ENCODE measurements at places on chromosomes 2 and 18. TPM values are rescaled to one million over a fixed set of nuclear protein-coding genes. Genes with fewer than 3 reads are reported as not detected.

TEX44 gene
- not detected for polyA plus RNA-seq

ALK gene
- 0.55 TPM for polyA plus RNA-seq

IL36RN gene
- polyA plus RNA-seq = not detected

RAB6C gene
- 0.52 TPM for polyA plus RNA-seq

FAM237A gene
- polyA plus RNA-seq = not detected

CCDC74A gene
- 20.2 TPM for polyA plus RNA-seq

REEP1 gene
- 3.5 TPM for polyA plus RNA-seq

CD207 gene
- polyA plus RNA-seq = not detected

SEC11C gene
- polyA plus RNA-seq = 64.4 TPM

- DNase-seq = no peak
Measured at GRCh38 chr2:232480201-232481190, 7.1 kb downstream of the ECEL1 start.

DNA sequence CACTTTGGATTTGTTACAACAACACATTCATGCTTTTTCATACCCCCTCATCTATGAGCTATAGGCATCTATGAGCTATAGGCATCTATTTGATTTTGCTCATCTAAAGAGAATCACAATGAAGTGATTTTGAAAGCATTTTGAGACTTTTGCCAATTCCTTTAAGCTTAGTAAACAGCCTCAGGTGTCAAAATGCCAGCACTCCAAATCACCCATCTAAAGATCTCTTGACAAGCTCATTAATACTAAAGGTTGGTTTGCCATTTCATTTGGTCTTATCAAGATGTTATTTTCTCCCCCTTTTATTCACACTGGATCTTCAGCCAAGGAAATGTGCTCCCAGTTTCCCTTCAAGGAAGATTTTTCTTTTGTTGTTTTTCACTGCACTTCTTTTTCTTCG, 110.7 kb upstream of the TLK1 start:
- DNase-seq = no peak

- DNase-seq = no peak
Measured at GRCh38 chr2:223508372-223508771, 93.8 kb downstream of the SCG2 start.

DNA sequence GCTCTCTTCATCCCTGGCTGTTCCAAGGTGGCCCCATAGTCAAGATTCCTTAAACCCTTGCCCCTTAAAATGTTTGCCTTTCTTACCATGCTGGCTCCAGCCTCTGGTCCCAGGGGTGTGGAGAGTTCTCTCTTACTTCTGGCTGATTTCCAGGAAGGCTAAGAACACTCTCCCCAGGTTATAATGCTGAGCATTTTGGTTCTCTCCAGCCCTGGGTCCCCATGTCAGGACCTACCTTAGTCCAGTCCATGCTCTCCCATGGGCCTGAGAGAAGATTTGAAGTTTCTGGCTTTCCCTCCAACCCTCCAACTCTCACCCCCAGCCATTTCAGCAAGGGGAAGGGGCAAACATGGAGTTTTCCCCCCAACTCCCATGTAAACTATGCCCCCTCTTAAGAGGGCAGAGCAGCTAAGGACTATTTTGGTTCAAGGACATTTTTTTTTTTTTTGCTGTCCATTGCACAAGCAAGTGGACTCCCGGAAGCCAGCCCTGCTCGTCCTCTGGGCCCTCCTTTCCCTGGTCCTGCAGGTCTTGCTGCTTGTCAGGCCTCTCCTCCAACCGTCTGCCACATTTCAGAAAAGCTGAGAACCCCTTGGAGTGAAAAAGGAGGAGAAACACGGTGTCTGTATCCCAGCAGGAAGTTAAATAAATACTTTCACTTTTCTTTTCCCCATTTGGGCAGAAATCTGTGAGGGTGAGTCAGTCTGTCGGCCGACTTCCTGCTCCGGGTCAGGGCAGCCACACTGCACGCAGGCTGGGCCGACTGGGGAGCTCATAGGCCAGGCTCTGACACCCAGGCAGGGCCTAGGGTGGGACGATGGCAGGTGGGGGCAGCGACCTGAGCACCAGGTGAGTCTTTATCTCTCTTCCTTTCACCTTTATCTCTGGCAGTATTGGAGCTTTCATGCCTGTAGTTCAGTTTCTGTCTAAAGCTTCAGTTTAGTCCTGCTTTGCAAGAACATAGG, at the start of gene SP140L:
SP140L (plus strand) TSS at position 741 of the 965 bp plus-strand sequence; CDS start at position 818, 77 bp downstream.
- peak; percentile 33 for DNase-seq

GRCh38 chr2:75592888-75593287, 32.1 kb upstream of the EVA1A start:
- no peak for DNase-seq

DNA sequence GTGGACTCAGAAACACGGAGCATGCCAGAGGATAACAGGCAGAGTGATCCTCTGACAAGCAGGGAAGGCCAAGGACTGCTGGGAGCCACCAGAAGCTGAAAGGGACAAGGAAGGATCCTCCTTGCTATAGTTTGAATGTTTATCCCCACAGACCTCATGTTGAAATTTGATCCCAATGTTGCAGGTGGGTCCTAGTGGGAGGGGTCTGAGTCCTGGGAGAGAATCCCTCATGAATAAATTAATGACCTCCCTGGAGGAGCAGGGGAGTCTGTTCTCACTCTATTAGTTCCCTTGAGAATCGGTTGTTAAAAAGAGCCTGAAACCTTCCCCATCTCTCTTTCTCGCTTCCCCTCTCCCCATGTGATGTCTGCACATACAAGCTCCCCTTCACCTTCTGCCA, 124.4 kb downstream of the FBXO15 start:
- DNase-seq = peak; percentile 14

- DNase-seq = peak; percentile 39
Measured at GRCh38 chr2:25341011-25341727, 556 bp downstream of the DNMT3A start.

- DNase-seq = no peak
Measured at GRCh38 chr2:231611273-231612108, 18.8 kb downstream of the TEX44 start.

DNA sequence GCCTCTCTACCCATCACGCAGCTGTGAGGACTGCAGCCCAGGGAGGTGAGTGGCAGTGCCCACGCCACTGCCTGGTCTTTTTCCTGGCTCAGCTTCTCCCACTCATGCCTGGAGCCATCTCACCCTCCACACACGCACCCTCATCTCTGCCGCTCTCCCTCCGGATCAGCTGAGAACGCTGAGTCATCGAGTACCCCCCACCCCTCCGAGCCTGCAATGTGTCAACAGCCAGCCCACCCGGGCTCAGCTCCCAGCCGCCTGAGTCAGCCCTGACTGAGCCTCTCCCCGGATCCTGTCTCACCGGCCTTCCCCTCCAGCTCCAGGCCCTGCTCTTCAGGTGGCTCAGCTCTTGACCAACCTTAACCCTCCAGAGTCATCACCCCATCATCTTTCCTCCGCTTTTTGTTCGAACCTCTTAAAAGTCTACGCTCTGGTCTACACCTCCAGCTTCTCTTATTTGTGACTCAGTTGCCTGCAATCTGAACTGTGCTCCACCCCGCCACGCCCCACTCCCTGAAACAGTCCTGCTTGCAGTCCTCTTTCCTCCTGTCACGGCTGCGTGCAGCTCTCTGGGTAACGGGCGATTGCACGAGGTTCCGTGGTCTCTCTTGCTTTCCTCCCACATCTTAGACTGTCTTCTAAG, 94.4 kb upstream of the ASAP2 start:
- no peak for DNase-seq

- DNase-seq = no peak
Measured at GRCh38 chr18:49756135-49756534, 57.2 kb downstream of the ACAA2 start.

DNA sequence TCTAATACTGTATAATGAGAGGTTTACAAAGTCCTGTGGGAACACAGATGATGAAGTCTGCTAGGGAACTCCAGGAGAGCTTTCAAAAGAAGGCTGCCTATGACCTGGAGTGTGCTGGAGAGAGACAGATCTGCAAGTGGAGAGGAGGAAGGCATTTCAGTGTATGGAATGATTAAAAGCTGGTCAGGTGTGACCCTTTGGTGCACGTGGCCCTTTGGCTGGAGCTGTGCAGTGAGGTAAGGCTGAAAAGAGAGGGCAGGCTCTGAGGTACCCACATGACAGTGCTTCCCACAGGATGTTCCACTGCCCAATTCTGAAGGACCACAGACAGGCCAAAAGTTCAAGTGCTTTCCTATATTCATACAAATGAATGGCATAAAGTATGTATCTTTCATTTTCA, 157.1 kb downstream of the DYM start:
- no peak for DNase-seq

- no peak for DNase-seq
Measured at GRCh38 chr2:116416731-116417377, 1397.6 kb upstream of the DDX18 start.

DNA sequence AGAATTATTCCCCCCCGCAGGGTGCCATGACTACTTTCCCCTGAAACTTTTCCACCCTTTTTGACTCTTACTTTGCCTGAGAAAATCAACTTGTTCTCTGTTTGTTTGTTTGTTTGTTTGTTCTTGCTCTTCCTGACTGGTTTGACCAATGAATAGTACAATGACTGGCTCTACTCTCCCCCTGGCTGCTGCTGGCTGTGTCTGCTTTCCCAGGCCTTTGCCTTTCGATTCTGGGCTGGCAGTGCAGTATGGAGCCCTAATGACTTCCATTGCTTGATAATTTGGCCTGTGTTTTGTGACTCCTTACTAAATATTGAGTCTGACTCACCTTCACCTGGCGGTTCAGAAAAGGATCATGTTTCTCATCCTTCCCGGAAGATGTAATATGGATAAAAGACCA, 241.1 kb downstream of the TMEM182 start:
- no peak for DNase-seq

DNA sequence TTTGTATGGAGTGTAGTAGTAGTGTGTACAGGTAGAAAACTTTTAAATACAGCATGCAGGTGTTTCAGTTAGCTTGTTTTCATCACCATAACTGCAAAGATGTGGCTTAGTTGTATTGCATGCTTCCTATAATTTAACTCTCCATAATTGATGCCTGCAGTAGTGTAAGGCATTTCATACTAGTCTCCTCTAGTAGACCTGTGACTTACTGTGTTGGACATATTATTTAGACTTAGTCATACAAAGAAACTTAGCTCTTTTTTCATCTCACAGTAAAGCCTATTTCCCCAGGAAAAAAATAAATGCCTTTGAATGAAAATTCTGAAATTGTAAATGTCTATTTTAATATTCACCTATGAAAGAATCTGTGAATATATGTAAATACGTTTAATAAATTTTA, 52.8 kb upstream of the TWSG1 start:
- no peak for DNase-seq

GRCh38 chr2:172555522-172556283, at the start of gene PDK1:
Gene PDK1 (plus strand): TSS chr2:172556090. CDS start chr2:172556151, 61 bp downstream.
- peak; percentile 91 for DNase-seq

DNA sequence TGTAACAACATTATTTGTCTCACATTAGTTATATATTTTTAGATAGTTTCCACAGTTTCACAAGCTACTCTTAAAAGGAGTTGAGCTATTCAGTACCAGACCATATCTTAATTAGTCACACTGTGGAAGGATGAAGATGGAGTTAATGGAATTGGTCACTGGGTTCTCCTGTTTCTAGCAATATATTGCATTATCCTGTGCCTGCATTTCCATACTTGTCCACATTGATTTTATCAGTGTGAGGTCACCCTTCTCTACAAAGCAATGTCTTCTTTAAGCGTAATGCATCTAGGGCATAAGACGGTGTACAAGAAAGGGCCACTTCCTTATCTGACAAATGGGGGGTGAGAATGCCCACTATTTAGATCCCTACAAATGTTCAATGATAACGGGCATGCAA, 216.8 kb upstream of the TANK start:
- DNase-seq = no peak

- no peak for DNase-seq
Measured at GRCh38 chr18:64639536-64639935, 490.6 kb upstream of the LINC00305 start.

GRCh38 chr2:32277674-32278477, at the start of gene YIPF4:
Gene YIPF4 (plus strand): TSS chr2:32277904. CDS start chr2:32278156, 252 bp downstream.
- peak; percentile 96 for DNase-seq

DNA sequence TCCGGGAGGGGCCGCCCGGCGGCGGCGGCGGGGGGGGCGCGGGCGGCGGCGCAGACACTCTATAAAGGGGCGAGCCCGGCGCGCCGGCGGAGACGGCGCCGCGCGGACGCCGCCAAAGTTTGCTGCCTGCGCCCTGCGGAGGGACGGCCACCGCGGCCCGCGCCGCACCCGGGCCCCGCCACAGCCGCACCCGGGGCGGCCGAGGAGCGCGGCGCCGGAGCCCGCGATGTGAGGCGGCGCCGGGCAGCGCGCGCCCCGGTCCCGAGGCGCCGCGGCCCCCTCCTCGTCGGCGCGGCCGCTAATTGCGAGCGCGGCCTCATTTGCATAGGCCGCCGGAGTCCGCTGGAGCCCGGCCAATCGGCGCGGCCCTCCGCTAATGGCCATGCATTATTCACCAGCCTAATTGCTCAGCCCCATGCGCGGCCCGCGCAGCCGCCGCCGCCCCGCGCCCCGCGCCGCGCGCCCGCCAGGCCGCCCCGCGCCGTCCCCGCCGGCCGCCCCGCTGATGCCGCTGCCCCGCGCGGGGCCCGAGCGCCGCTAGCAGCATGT, at the start of gene SALL3:
SALL3 (plus strand) TSS at position 89 of the 549 bp plus-strand sequence; CDS start at position 546, 457 bp downstream.
- DNase-seq = no peak

DNA sequence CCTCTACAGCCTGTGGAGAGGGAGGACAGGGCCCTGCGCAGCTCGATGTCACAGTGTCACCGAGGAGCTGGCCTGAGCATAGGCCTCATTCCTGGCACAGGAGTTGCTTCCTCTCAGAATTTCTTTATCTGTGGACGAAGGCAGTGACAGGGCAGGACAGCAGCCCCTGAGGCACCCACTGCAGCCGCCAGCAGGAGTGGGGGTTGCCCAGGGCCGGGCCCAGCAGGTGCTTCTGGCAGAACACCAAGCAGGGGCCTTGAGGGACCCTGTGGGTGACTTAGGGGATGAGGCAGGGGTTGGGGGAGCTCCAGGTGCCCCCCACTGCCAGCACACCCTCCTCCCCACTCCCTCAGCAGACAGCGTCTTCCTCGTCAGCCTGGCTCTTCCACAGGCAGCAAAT, 290.0 kb downstream of the PHLPP1 start:
- no peak for DNase-seq

- no peak for DNase-seq
Measured at GRCh38 chr18:50451100-50451842, 76.4 kb downstream of the SKA1 start.

DNA sequence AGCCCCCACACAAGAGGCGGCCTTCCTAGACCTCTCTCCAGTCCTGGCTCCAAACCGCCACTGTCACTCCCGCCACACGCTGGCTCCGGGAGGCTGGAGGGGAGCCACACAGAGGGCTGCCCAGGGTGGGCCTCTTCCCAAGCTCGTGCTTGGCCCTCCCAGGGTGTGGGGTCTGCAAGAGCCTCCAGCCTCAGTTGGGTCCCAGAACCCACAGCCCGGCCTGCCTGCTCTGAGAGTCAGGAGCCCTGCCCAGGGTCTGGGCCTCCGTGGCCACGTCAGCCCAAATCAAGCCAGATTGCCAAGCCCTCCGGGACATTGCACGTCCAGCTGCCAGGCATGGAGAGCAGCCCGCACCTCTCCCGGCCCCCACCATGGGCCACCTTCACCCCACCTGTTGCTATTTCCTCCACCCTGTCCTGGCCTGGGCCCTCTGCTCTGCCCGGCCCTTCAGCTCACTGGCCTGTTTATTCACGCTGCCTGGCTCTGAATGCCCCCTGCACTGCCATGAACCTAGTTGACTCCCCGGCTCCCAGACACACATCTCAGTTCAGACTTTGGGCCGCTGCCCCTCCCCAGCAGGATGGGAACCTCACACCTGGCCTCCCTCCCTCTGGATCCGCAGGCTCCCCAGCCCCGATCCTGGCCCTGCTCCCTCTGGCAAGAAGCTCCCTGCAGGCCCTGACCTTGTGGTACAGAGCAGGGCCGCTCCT, 61.0 kb downstream of the BIN1 start:
- no peak for DNase-seq

Measured in renal pelvis (tissue), 12 donors.